CD14-positive monocyte (primary cell): ENCODE measurements at places on chromosomes 1 and 21.

DNA sequence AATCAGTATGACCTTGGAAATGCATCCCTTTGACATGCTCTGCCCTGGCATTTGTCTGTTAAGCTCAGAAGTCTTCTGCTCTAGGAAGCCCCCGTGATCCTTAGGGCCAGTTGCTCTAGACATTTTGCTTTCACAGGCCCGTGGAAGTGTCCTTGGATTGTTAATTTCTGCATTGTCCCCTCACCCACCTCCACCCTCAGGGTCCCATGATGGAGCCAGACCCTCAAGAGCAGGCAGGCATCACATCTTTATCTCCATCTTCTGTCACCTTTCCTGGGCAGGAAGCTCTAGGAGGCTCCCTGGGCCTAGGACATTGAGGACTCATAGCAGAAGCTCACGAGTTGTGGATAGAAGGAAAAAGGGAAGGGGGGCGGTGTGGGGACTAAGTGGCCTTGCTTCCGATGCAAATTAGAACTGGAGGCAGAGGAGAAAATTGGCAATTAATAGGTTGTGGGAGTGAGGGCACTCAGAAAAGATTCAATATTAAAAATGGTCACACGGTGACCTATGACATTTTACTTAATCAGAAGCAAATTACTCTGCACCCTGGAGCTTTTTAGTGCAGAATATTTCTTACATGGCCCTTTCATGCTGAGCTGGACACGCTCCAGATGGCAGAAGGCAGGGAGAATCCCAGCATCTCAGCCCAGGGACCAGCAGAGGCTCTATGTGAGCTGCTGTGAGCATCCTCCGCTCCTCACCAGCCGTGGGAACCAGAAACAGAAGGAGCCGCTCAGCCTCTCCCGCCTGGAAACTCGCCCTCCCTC is 185.0 kb downstream of the MATN1 start:
- DNase-seq = no peak

DNA sequence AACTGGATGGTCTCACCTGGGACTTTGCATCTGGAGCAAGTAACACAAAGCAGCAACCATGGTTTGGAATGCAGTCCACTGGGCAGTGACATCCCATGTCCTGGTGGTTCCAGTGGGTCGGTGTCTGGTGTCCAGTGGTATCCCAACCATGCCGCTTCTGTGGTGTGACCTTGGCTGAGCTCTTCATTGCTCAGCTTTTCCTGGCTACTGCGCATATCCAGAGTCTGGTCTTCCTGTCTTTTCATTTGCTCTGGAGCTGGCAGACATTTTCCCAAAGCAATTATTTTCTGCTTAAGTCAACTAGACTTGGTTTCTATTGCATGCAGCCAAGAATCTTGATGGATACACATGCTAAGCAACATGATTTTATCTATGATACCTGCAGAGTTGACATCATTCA is 28.4 kb upstream of the CD2 start:
- DNase-seq = no peak

GRCh38 chr1:57293214-57293613 is 130.6 kb downstream of the DAB1 start:
- DNase-seq = no peak

- no peak for DNase-seq
These were observed 259.1 kb downstream of the BARHL2 start for GRCh38 chr1:90457985-90458384.

DNA sequence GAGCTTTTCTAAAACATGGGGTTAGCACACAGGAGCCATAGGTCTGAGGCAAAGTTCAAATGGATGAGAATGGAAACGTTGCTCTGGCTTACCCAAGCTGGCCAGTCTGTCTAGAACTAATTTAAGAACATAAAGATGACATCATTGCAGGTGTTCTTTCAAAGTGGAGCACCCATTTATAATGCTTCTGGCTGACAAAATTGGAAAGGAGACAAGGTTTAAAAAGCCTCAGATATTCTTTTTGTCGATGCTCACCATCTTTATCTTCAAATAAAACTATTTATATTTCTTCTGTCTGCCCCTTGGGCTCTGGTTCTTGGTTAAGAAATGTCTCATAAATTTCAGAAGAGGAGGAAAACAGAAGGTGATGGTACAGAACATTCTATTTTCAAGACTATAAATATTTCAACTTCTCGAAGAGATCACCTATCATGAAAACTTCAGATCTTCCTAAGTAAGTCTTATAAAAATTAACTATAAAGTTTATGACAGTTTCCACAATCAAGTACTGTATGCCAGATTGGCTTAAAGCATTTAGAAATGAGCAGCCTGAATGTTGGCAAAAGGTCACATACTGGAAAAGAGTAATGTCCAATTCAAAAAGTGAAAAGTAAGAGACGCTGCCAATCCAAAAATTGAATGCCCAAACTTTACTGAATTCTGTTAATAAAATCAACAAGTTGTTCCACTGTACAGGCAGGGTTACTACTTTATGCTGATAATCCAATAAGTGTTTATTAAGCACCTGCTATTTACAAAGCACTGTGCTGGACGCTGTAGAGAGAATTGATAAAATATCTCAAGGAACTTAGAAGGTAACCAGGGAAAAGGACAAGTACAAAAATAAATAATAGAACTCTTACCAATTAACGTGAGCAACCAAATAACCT is 92.0 kb downstream of the ETS2 start:
- DNase-seq = no peak
